ENCODE measurements at places on chromosomes 5 and 9. TPM values are rescaled to one million over a fixed set of nuclear protein-coding genes. Genes with fewer than 3 reads are reported as not detected.

SV2C gene
- total RNA-seq, result not detected

PRR16 gene
- 0.67 TPM for total RNA-seq

IFNB1 gene
- 0.69 TPM for total RNA-seq

TMOD1 gene
- 2.6 TPM for total RNA-seq

STPG3 gene
- total RNA-seq, result not detected

ZDHHC11 gene
- total RNA-seq, result 5.9 TPM
